ENCODE measurements at places on chromosomes 12 and 14.

DNA sequence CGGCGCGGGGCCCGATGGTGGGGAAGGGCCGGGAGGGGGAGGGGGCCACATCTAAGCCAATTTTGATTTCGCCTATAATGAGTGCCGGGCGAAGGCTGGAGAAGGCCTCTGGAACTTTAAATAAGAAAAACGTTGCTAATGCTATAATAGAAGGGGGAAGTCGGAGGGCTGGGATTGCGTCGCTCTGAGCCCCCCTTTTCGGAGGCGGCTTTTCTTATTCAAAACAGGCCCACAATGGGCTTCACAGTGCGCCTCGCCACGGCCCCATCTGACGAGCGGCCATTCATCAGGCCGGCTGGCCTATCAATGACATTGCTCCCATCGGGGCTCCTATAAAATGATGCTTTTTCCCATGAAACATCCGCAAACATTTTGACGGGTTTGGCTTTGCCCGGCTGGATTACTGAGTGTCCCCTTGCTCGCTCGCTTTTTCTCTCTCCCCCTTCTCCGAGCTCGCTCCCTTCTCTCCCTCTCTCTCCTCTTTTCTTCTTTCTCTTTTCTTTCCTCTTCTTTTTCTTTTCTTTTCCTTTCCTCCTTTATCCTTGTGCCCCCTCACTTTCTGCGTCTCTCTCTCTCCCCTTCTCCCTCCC lies at the start of gene RFX4:
RFX4 (plus strand) TSS at position 364 of the 590 bp plus-strand sequence. CDS start 317 bp downstream, outside the sequence.
- no peak for DNase-seq

GRCh38 chr12:4044736-4045730 lies 171.8 kb upstream of the PARP11 start:
- DNase-seq = no peak

- DNase-seq = no peak
Observed at GRCh38 chr12:8823565-8824300, 1.3 kb downstream of the A2ML1 start.

- DNase-seq = no peak
Observed at GRCh38 chr12:104951759-104952509, 6.2 kb downstream of the SLC41A2 start.

DNA sequence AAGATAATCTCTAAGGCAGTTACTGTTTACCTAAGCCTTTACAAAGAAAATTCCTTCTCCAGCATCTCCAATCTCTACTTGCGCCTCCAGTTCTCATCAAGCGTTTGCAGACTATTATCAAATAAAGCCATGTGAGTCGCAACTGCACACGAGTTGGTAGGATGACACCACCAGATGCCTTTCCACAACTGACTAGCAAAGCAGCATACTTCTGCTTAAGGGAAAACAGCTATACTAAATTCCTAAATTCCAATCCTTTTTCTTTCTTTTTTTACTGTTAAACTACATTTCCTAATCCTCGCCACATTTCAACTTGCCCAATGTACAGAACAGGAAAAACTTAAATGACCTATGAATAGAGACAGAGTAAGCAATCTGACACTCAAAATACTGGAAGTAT lies 166.7 kb downstream of the ITPR2 start:
- DNase-seq = no peak

DNA sequence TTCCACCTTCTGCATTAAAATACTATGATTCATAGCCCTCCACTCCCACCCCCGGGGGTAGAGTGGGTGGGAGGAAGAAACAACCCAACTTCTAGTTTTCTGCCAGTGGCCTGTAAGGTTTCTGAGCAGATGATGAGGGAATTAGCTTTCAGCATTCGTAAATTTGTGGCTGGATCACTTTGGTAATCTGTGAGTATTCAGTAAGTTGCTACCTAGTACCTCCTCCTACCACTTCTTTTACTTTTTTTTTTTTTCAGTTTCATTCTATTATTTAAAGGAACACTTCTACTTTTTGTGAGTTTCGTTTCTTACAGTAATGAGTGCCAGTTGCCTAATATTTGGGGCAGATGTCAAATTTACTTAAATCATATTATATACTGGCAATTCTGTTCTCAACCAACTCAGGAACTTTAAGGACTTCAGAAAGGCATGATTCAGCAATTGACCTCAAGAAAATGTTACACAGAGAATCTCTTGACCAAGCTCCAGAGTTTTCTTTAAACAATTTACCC lies 42.4 kb upstream of the EMP1 start:
- no peak for DNase-seq

DNA sequence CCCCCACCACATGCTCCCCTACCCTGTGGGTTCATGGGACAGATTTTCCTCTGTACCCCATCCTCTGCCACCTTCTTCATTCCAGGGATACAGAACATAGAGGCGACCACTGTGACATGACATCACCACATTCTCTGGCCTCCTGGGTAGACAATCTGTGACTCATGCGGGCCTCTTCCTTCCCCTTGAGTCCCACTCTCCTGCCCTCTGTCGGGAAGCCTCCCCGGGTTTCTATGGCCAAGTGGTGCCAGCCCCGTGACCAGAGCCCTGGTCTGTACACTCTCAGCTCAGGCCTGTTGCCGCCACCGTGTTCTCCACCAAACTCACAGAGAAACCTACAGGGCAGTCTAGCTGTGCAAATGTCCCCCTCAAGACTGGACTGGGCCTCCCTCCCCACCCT lies 8.0 kb downstream of the CLMN start:
- DNase-seq = no peak

- no peak for DNase-seq
Observed at GRCh38 chr12:59843260-59843843, 247.5 kb downstream of the SLC16A7 start.

DNA sequence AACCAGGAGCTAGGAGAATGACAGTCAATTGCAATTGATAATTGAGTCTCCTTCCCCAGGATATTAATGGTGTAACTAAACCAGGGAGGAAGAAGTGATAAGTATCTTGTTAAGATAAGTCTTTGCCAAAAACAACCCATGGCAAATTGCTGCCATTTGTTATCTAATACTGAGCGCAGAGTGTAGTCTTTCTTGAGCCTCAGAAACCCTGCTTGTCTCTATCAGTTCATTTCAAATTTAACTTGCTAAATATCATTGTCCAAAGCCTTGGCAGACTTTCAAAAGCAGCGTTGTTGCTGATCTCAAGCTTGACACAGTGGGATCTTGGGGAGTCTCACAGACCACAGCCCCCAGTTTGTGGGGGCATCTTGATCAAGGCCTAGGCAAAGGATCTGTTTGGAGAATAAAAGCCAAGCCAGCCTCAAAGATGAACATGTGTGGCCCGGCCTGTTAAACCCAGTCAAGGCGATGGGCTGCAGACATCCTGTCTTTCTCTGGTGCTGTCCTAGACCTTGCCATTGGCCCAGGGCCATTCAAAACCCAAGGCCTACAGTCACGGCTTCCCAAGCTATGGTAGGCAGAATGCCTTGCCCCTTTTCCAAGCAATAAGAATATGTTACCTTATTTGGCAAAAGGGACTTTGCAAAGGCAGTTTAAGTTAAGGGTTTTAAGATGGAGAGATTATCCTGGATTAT lies 164.2 kb downstream of the CHST11 start:
- no peak for DNase-seq

- no peak for DNase-seq
Observed at GRCh38 chr14:22747769-22748168, 18.7 kb upstream of the OXA1L start.

DNA sequence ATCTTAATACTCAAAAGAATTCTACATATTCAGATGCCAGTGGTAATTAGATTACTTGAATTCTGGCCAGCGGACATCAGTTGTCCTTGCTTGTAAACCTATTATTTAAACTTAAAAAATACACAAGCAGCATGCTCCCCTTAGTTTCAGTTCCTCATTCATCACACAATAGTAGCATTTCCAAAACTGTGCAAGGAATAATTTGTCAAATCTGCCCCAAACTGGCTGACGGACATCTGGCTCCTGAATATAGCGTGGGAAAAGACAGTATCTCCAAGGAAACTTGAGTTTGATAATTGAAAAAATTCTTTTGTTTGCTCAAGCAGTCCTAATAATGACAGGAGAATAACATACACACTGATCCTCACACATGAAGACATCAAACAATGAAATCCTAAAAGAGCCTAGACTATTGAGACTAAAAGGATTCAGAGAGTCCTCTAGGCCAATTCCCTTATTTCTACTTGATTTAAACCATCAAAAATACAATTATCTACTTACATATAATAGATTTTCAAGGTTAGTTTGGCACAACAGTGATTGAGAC lies 90.4 kb downstream of the KIF21A start:
- DNase-seq = no peak

GRCh38 chr14:65506801-65507200 lies 94.3 kb downstream of the FUT8 start:
- no peak for DNase-seq

GRCh38 chr12:122848471-122849351 lies 13.5 kb downstream of the HIP1R start:
- DNase-seq = no peak

Data from stimulated activated CD8-positive, alpha-beta memory T cell treated with anti-CD3 and anti-CD28 coated beads, Interleukin-15, amount 100 ng/mL, for 1 hour (primary cell).